ENCODE measurements at places on chromosomes 5 and 9. TPM values are rescaled to one million over a fixed set of nuclear protein-coding genes. Genes with fewer than 3 reads are reported as not detected.

The GRAMD2B gene
- 11.2 TPM for total RNA-seq

The CACNA1B gene
- not detected for total RNA-seq

The CCL27 gene
- total RNA-seq = not detected

The TTC23L gene
- total RNA-seq = not detected

The APBA1 gene
- 0.21 TPM for total RNA-seq

The GABRA1 gene
- total RNA-seq = not detected

- DNase-seq = no peak
Observed at GRCh38 chr9:89579741-89580385, 24.9 kb upstream of the GADD45G start.

GRCh38 chr5:177484902-177485549 lies 11.6 kb upstream of the DBN1 start:
- no peak for DNase-seq

- no peak for DNase-seq
Observed at GRCh38 chr5:180109920-180110319, 38.4 kb upstream of the RNF130 start.

- no peak for DNase-seq
Observed at GRCh38 chr5:72498284-72498683, 8.9 kb downstream of the ZNF366 start.

Measured in A172 (cell line).